ENCODE measurements at places on chromosomes 2 and 18.

- peak; percentile 65 for DNase-seq
Measured at GRCh38 chr18:48990481-48991318, 39.9 kb upstream of the SMAD7 start.

GRCh38 chr2:239602290-239603282, 201.8 kb upstream of the HDAC4 start:
- DNase-seq: no peak

GRCh38 chr2:17821535-17822444, 5.5 kb downstream of the MSGN1 start:
- DNase-seq: peak; percentile 53

DNA sequence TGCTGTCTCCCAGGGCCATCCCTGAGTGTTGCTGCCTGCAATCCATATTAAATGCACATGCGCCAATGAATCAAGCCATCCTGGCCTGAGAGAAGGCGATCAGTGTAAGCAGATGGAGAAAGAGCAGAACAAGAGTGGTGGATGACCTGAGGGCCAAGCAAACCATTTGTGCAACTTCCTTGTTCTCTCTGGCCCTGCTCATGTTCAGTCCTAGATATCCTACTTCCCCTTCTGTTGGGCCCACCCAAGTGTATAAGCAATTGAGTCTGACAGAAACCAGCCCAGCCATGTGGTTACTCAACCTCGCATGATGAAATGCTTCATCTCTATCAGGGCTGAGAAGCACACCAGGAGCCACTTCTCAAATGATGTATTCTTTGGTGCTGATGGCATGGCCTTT, 383.1 kb upstream of the ID2 start:
- DNase-seq: no peak

DNA sequence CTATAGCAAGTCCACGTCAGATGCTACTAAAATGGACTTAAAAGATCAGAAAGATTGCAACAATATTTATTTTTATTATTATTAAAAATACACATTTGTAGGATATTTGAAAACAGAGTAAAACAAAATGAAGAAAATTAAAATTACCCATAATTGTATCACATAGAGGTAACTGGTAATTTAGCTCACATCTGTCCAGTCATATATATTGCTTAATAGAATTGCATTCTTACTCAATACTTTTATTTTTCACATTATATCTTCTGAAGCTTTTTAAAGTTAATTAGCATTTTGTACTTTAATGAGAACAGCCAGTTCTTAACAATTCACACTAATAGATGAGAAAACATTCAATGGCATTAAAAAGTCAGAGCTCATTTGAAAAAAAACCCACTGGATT, 11.5 kb upstream of the RNF144A start:
- no peak for DNase-seq

GRCh38 chr2:147511491-147511948, 333.3 kb upstream of the ACVR2A start:
- peak; percentile 93 for DNase-seq

- DNase-seq: peak; percentile 91
Measured at GRCh38 chr2:232533944-232534710, 5.4 kb upstream of the CHRNG start.

All from myocyte (in vitro differentiated cells).